ENCODE measurements at places on chromosomes 12 and 14.

DNA sequence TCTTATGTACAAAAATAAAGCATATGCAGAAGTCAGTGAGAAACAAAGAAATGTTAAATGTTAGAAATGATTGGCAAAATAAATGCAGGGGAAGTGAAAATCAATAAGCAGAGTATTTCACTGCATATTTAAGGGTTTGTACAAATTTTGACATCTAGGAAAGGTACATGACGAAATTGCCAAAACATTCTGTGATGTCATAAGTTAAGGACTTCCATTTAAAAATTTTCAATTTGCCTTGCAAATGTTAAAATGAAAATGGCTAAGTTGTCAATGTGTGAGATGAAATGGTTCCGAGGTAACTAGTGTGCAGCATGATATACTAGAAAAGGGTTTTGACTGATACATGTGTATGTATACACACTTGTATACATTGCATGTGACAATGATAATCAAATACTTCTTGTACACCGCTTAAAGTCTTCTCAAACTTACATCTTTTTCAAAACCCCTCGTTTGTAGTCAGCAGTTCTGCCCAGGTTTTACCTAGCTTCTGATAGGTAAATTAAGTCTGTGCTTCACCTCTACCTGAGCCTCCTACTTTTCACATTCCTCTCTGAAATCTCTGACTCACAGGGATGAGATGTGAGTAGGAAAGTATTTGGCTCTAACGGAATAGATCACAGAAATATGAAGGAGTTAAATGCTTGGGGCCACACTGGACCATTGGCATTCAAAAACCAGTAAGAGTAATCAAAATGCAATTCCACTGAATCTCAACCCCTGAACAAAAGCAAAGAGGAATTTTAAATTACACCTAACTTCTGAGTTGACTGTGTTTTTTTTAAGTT, 442.4 kb upstream of the FOXG1 start:
- DNase-seq = no peak

GRCh38 chr14:46344327-46344937, 307.1 kb downstream of the RPL10L start:
- peak; percentile 15 for DNase-seq

GRCh38 chr14:69573831-69574262, 824 bp downstream of the CCDC177 start:
- DNase-seq = no peak

GRCh38 chr14:95072310-95072905, 84.9 kb downstream of the DICER1 start:
- DNase-seq = no peak

GRCh38 chr12:107948391-107948945, 174.0 kb downstream of the ASCL4 start:
- no peak for DNase-seq

- DNase-seq = no peak
Observed at GRCh38 chr12:124400124-124400523, 105.2 kb downstream of the RFLNA start.

GRCh38 chr14:102591372-102591943, 991 bp upstream of the RCOR1 start:
- no peak for DNase-seq

GRCh38 chr12:2756756-2757155, 38.0 kb upstream of the FKBP4 start:
- no peak for DNase-seq

GRCh38 chr12:124736115-124737039, 127.3 kb downstream of the SCARB1 start:
- DNase-seq = no peak

DNA sequence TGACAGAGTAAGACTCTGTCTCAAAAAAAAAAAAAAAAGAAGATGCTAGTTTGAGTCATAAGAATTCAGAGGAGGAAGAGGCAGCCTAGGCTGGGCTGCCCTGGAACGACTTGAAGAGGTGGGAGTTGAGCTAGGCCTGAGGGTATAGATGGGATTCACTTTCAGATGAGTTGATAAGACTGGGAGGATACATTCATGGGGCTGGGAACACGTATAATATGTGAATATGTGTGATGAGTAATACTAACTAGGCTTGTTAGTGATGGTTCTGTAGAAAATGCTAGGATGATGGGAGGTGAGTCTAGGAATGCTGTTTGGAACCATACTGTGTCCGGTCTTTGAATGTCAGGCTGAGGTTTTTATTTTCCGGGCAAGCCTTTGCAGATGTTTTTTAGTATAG, 9.0 kb downstream of the PLEKHA5 start:
- DNase-seq = no peak

GRCh38 chr12:40405419-40405818, 180.6 kb downstream of the LRRK2 start:
- no peak for DNase-seq

GRCh38 chr14:103361867-103362266, 23.3 kb upstream of the MARK3 start:
- peak; percentile 80 for DNase-seq

DNA sequence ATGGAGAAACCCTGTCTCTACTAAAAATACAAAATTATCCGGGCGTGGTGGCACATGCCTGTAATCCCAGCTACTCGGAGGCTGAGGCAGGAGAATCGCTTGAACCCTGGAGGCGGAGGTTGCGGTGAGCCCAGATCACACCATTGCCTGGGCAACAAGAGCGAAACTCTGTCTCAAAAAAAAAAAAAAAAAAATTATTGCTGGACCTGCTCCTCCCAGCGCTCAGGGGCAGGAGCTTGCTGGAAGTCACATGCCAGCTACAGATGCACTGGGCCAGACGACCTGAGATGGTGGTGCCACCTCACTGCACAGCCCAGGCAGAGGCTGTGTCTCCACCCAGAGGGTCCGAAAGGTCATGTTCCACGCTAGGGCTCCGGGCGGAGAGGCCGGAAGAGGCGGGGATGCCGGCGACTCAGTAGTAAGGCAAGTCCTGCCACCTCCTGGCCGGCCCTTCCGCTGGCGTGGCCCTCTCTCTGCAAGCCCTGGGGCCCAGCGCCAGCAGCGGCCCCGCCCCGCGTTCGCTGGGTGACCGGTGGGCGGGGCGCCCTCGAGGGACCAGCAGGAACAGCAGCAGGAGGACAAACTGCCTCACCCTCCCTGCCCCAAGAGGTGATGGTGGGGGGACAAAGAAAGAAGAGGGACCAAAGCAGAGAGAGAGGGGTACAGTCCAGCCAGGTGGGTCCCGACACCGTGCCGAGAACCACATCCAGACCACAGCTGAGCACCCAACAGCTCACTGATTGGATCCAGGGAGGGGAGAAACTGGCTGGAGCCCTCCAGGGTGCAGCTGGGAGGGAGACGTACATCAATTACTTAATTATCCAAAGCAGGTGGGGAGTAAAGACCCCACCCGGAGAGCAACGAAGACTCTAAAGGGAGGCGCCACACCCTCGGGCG, 3.6 kb upstream of the RHOF start:
- peak; percentile 97 for DNase-seq

GRCh38 chr12:47028981-47029708, 50.3 kb upstream of the PCED1B start:
- DNase-seq = no peak

DNA sequence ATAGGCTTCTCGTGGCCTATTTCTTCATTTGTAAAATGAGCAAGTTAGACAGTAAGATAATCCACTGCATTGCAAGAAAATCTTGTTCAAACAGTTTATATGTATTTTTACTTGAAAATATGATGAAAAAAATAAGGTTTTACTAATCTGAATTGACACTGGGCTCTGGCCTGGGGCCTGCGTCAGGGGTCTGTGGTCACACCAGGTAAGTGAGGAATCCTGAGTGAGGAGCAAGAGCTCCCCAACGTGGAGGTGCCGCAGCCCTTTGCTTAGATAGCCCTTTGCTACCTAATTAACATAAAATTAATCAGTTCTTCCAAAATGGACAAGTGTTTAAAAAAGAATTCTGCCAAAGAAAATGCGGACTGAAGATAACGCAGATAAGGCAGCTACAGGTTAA, 39.1 kb upstream of the STAB2 start:
- DNase-seq = no peak

- DNase-seq = no peak
Observed at GRCh38 chr12:103181366-103182152, 224.1 kb downstream of the ASCL1 start.

- no peak for DNase-seq
Observed at GRCh38 chr12:26245175-26245942, 50.0 kb downstream of the SSPN start.

DNA sequence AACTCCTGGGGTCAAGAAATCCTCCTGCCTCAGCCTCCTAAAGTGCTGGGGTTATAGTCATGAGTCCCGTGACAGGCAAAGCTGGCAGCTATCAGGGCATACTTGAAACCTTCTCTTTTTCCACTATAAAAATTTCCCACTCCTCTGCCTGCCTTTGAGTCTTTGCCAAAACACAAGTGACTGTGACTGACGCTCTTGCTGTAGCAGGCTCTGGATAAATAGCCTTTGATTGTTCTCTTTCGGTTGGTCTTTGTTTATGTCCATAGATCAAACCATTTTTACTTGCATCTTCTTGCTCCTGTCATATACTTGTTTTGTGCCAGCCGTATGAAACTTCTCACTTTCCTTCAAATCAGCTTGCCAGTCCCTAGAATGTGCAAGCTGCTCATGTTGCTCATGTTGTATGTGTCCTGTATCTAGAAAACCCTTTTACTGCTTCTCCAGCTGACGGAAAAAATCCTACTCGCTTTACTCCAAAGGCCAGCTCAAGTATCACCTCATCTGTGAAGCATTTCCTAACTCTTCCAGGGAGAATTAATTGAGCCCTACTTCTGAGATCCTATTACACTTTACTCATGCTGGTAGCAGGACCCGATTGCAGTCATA, 73.1 kb downstream of the RESF1 start:
- DNase-seq = no peak

GRCh38 chr14:50998612-50999011, 54.3 kb upstream of the PYGL start:
- no peak for DNase-seq

DNA sequence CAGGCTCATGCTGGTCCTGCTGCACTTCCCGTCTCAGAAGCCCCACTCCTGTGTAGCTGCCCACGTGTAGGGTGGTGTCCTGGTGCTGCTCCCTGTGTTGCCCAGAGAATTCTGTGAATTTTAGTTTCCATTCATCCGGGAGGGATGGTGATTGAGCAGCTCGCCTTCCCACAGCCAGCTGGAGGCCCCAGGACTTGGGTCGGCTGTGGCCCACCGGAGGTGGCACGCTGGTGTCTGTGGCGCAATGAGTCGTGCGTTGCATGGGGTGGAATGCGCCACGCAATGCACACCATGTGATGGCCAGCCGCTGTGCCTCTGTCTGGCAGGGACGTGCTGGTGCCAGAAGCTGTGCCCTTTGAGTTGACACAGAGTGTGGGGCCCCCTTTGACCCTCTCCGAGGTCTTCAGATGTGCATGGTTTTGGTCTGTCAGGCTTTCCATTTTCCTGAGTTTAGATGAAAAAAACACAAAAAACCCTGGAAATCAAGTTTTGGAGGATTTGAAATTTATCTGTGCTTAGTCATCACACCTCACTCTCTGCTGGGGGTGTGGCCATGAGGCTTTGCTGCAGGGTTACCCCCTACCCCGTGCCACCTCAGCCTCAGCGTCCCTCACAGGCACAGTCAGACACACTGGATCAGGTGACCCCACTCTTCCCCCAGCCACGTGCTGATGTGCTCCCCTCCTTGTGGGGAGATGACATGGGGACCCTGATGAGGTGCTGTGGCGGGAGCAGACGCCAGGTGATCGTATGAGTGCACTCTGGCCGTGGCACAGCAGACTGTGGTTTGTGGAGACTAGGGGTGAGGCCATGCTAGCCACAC, 64.6 kb downstream of the EP400 start:
- no peak for DNase-seq

GRCh38 chr12:116172224-116172849, 105.2 kb downstream of the MED13L start:
- no peak for DNase-seq

- peak; percentile 84 for DNase-seq
Observed at GRCh38 chr14:68977180-68977717, 1.9 kb downstream of the ACTN1 start.

GRCh38 chr12:27901959-27902358, 70.6 kb downstream of the PTHLH start:
- no peak for DNase-seq

GRCh38 chr14:59342516-59343484, 122.4 kb downstream of the GPR135 start:
- DNase-seq = no peak

GRCh38 chr12:84413656-84414055, 498.9 kb downstream of the SLC6A15 start:
- DNase-seq = no peak

DNA sequence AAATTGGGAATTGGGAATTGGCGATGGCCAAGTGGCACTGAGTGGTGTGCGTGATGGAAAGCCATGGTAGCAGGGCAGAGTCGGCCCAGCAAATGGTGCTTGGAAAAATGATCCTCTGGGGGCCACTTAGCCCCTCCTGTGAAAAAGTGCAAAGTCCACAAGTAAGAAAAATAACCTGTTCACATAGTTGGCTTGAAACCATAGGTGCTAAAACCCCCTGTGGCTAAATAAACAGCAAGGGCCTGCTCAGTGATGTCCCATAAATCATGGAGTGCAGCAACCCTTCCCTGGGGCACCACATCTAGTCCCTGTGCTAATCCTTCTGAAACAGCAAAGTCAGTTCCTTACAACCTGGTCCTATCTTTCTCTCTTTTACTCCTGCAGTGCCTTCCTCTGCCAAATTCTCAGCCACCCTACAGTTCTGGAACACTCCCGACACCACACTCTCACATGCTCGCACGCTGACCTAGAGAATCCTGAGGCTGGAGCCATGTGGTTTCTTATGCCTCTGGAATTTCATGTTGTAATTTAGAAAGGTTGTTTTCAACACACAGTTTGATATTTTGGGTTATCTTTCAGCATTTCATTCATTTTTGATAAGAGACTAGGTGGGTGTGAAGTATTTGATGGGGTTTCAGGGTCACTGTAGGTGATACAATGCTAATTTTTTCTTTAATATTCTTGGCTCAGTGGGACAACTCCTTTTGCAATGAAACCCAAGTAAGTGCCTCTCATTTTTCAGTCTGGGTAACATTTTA, 123.6 kb downstream of the SMOC1 start:
- DNase-seq = peak; percentile 59

- no peak for DNase-seq
Observed at GRCh38 chr12:115335594-115335993, 651.6 kb upstream of the TBX3 start.

- no peak for DNase-seq
Observed at GRCh38 chr14:104304451-104305351, 166.3 kb downstream of the KIF26A start.

DNA sequence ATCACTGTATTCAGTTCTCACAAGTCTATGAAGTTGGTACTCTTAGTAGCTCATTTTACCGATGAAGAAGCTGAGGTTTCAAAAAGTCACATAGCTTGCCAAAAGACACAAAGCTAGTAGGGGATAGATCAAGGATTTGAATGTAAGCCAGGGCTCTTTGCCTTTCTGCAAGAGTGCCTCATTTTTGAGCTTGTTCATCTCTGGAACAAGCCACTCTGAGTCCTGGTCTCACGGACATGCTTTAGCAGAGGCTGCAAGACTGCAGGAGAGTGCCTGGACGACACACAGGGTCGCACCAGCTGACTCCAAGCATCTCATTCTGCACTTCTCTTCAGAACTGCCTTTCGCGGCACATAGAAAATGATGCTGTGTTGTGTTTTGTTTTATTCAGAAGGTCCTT, 3.7 kb downstream of the NUAK1 start:
- DNase-seq = no peak

Measured in HepG2 (cell line).